ENCODE measurements at places on chromosomes 7 and 10.

DNA sequence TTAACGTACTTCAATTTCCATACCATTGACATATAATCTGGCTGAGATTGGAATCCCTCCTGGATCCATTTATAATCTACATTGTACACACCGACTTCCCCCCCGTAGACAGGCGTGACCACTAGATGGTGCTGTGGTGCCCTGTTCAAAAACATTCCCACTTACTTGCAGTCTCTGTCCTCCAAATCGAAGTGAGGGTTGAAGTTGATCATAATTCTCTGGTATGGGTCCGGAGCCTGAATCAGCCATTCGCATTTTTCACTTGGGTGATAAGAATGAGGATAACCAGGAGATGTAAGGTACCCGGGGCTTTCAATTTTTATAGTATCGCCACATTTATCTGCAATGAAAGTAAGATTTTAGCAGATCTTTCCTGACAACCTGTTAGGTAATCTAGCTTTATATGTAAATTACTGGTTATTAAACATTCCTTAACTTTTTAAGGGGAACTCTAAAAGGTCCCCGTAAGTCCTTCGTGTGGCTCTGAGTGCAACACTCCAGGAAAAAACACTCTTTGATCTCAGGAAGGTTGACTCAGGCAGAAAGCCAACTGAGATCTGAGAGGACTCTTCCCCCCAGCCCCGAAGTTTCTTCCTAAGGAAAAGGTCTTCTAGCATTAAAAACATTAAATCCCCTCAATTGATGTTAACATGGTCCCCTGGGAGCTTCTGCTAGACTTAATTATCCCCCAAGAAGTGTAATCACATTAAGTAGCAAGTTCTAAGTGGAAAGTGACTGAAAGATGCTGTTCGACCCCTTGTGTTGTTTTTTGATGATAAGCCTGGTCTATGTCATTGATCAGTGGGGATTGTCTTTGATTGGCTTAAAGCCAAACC, 3.7 kb downstream of the NRP1 start:
- DNase-seq = peak; percentile 59

- DNase-seq = no peak
These were observed 16.8 kb downstream of the CFAP46 start for GRCh38 chr10:132925614-132926013.

GRCh38 chr10:123807444-123808035, 84.1 kb downstream of the CPXM2 start:
- DNase-seq = no peak

DNA sequence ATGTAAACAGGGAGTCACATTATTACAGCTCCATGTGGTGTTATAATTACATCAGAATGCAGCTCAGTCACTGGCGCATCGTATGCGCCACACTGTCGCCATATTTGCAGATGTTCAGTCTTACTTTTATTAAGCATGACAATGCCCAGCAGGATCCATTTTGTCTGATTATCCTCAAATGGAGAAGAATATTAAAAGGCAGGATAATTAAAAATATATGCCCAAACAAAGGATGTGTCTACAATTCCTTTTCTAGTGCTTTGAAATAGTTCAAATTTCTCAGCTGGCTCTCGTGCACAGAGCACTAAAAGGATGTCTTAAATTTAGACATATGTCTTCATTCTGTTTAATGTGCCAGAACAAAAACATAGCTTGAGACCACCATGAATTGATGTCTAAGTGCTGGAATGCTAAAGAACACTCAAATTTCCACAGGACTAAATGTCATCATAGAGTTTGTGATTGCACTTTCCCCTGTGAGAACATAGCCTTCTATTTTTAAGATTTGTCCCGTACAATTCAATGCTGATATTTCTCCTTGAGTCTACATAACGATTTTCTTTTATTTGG, 168.0 kb downstream of the DKK1 start:
- no peak for DNase-seq

DNA sequence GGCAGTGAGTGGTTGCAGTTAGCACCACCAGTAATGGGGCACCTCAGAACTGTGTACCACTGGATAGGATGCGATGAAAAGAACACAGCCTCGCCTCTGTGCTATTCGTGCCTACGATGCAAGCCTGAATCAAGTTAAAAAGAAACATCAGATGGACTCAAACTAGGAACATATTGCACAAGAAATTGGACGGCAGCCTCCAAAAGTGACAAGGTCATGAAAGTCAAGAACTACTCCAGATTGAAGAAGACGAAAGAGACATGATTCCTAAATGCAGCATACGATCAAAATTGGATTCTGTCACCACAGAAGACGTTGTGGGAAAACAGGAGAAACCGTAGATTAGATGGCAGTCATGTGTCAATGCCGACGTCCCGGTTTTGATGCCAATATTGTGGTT, 648.1 kb upstream of the FOXK1 start:
- DNase-seq = no peak

DNA sequence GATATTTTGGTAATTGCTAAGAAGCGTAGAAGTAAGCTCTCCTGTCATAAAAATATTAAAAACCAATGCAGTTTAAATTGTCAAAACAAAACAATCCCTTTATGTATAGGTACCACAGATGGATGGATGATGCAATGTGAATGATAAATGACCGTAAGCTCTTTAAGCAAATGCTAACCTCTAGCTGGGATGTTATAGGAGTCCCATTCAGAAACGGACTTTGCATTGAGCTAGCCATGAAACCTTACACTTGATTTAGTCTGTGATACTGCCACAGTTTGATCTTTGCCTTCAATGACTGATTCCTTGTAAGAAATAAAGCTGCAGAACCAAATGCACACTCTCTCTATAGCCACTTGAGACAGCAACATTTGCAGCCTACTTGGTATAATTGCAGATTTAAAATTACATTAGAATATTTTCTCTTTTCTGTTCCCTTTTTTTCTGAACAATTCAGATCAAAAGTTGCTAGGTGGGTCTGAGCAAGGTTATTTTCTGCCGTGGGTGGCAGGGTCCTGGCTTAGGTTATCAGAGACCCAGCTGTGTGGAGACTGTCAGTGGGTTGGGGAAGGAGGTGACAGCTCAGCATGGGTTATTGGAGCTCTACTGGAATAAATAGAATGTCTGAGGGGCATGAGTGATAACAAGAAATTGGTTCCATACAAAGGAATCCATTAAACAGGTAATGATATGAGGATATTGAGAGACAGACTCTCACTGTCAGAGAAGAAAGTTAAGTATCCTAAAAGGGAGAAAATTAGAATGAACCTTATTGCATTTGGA, 258.8 kb upstream of the CDC14C start:
- no peak for DNase-seq

GRCh38 chr7:80533287-80533686, 21.4 kb upstream of the GNAT3 start:
- DNase-seq = no peak

- DNase-seq = no peak
These were observed 17.7 kb upstream of the TTYH3 start for GRCh38 chr7:2613931-2614600.

GRCh38 chr7:138549082-138549481, 89.0 kb downstream of the TRIM24 start:
- no peak for DNase-seq

- peak; percentile 8 for DNase-seq
These were observed 1004.9 kb downstream of the KCNMA1 start for GRCh38 chr10:76632767-76633051.

DNA sequence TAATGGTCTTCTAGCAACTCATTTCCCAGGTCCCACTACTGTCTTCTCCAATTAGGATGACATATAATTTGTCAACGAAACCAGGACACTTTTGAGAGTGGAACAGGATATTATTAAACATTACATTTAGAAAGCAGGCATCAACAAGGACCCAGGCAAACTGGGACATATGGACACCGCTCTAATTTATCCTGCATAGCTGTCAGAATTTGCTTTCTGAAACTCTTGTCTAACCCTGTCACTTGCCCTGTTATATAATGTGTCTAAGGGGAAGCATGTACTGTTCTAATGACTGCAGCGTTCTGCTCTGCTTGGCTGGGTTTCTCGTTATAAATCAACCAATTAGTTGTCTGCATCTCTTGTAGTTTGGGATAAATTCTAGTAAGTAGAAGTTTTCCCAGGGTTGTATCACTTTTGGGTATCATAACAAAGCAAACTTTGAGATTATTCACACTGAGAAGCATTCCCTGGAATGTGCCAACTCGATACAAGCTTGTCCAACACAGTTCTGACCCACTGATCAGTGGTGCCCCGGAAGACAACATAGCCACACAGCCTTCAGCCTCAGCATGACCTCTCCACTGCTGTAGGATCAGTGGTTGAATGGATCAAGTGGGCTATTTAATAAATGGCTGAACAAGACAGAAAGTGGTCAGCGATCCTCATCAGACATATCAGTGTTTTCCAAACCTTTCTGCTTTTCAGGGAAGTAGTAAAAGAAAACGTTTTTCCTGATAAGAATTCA, 228.1 kb downstream of the KIF20B start:
- no peak for DNase-seq

GRCh38 chr7:82442492-82443035, 1.0 kb downstream of the CACNA2D1 start:
- peak; percentile 29 for DNase-seq

DNA sequence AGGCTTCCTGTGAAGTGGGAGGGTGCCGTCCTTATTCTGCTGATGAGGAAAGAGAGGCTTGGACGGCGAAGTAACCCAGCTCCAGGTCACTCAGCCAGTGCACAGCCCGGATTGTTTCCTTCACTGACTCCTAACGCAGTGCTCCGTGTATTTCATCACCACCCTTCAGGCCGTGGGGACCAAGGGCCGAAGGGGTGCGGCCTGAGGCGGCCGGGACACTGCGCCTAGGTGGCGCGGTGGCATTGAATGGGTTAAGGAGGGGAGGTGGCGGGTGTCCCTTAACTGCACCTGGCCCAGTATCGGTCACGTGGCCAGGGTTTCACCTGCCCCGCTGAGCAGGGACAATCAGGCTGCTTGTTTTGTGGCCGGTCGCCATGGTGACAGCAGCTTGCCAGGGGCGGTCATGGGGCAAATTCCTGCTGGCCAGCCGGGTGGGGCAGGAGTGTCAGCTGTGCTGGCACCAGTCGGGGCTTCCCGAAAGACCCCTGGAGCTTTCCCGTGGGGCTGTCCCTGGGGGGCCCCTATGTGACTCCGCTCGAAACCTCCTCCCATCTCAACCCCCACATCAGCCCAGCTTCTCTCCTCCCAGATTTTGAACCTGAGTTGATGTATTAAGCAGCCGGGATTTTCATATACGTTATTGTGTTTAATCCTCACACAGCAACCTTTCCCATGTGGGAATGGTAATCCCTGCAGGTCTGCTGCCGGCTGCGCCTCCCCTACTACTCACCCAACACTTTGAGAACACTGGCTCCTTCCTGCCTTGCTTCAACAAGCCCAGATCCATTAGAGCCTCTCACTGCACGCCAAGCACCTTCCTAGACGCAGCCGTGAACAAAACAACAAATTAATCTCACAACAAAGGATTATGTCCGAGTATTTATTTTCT, 4.4 kb upstream of the ABHD11 start:
- DNase-seq = peak; percentile 95

- no peak for DNase-seq
These were observed 129.9 kb downstream of the IPMK start for GRCh38 chr10:58137813-58138212.

DNA sequence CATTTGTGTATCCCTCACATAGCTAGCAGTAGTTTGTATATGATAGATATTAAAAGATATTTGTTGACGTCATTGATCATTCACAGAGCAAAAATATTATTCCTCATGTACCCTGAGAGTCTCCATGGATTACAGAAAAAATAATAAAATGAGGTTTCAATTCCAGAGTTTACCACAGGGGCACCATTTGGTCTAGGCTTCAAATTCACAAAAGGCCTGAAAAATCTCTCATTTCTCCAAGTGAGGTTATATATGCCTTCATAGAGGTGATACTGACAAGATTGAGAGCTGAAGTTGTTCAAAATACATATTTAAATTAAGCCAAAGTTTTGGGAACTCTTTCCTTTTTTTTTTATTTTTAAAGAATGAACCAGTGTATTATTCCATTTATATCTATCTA, 52.7 kb downstream of the TMEM26 start:
- DNase-seq = no peak

DNA sequence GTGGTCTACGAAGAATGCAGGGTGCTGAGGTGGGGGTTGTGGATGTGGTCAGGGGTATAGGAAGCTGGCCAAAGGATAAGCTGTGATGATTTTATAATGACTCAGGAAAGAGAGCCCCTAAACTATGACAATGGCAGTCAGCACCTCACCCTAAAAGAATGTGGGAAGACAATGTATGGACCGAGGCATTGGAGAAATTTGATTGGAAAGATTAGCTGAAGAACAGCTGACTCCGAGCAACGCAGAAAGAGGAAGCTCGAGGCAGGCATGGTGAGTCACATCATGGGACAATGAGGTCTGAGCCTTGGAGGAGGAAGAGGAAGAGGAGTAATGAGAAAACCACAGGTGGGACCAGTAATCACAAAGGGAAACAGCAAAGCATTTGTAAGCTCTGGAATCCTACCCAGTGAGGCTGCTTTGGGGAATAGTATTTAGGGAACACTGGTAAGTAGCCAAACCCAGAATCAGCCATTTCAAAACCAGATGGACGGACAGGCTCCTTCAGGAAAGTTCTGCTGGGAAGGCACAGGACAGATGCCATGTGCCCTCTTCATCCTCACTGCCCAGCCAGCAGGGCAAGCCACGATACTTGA, 295.4 kb downstream of the PRPF18 start:
- DNase-seq = no peak

- DNase-seq = no peak
These were observed 34.7 kb downstream of the HYAL4 start for GRCh38 chr7:123879628-123880027.

GRCh38 chr10:69073736-69074364, 14.1 kb upstream of the SRGN start:
- DNase-seq = no peak

GRCh38 chr10:49189422-49189821, 1.2 kb upstream of the TMEM273 start:
- DNase-seq = no peak

DNA sequence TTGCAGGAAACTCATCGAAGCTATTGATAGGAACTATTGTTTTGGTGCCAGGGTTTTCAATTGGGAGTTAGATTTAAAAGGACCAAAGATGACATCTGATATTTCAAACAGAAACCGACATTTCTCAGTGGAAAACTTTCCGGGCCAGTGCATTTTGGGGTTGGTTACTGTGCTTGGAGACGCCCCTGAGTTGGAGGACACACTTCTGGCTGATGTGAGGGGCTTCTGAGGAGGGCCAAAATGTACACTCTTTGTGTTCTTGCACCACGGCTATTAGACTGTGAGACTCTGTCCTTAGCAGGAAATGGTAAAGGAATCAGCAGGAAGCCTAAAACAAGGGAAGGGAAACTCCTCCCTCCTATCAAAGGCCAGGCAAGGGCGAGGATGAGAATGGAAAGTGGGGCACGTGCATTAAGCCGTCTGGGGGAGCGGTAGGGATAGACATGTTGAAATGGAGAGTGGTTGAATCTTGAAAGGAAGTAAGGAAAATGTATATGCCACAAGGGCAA, 1.8 kb upstream of the SRGN start:
- no peak for DNase-seq

- DNase-seq = peak; percentile 6
These were observed 23.1 kb downstream of the TYW1 start for GRCh38 chr7:67019562-67020390.

- DNase-seq = no peak
These were observed 243.0 kb upstream of the GLI3 start for GRCh38 chr7:42479816-42480633.
